ENCODE measurements at places on chromosomes 2 and 18.
A peak's percentile ranks its signal among the peaks of the same experiment; 100 is the strongest.

DNA sequence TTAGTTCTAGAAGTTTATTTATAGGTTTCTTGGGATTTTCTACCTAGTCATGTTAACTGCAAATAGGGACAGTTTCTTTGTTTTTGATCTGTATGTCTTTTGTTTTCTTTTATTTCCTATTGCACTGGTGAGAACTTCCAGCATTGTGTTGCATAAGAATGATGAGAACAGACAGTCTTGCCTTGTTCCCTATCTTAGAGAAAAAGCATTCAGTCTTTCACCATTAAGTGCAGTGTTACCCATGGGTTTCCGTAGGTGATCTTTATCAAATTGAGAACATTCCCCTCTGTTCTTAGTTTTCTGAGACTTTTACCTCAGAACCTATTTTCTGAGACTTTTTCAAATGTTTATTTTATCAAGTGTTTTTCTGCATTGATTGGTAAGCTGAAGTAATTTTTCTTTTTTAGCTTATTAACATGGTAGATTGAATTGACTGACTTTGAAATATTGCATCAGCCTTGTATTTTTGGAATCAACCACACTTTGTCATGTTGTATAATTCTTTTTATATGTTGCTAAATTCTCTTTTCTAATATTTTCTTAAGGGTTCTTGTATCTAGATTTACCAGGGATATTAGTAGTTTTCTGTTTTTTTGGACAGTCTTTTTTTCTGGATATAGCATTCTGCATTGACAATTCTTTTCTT is 17.2 kb downstream of the MFSD6 start:
- no peak for DNase-seq

- no peak for DNase-seq
Observed at GRCh38 chr18:8949206-8949605, 153.3 kb upstream of the NDUFV2 start.

DNA sequence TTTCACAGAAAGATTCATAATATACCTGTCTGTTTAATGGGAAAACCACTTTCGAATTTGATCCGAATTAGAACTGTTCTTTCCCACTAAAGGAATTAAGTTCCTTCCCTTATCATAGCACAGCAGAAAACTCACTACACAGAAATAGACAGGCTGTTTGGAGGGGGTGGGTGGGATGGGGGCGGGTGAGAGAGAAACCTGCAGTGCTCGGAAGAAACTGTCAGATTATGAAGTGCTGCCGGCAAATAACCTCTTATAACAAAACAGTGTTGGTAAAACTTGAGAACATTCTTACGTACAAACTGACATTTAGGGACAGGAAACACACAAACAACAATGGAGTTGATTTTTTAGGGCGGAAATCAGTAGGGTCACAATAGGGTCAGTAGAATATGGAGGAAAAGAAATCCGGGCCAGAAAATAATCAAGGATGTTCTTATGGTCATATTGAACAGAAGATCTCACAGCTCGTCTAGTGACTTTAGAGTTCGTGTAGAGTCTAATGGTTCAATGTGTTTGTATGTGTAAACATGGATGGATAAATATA is 756.0 kb upstream of the LRATD1 start:
- no peak for DNase-seq

GRCh38 chr2:60555783-60556139 is 2.3 kb upstream of the BCL11A start:
- no peak for DNase-seq

DNA sequence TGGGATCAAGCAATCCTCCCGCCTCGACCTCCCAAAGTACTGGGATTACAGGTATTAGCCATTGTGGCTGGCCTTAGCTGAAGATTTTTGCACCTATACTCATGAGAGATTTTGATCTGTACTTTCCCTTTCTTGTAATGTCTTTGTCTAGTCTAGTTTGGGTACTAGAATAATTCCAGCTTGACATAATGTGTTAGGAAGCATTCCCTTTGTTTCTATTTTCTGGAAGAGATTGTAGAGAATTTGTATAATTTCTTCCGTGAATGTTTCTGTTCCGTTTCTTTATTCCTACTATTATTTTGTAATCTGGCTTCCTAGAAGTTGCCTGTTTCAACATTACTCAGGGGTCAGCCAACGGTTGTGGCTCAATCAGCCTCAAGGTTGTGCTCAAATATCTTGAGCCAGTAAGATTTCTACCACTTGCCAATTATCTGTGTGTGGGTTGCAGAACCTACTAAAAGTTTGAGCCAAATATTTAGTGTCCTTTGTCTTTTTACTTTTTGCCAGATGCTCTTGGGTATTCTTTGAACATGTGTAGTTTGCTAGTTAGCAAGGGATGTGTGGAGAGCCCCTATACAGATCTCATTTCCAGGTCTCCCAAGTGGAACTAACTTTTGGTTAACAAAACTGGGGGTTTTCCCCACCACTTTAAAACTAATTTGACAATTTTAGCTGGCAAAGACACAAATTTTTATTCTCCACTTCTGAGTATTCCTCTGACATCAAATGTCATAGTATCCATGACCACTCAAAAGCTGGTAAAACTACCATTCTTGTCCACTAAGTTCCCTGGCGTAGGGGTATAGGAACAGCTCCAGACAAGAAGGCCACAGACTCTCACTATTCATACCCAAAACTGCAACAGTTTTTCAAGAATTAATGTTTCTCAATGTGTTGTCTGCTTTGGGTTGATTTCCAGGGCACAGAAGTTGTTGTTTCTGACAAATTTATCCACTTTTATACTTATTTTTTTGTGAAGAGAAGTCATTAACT is 42.8 kb upstream of the BAZ2B start:
- no peak for DNase-seq

- peak; percentile 93 for DNase-seq
Observed at GRCh38 chr18:23684515-23685197, 4.6 kb upstream of the LAMA3 start.

GRCh38 chr18:6745504-6746031 is 16.1 kb downstream of the ARHGAP28 start:
- DNase-seq: no peak

DNA sequence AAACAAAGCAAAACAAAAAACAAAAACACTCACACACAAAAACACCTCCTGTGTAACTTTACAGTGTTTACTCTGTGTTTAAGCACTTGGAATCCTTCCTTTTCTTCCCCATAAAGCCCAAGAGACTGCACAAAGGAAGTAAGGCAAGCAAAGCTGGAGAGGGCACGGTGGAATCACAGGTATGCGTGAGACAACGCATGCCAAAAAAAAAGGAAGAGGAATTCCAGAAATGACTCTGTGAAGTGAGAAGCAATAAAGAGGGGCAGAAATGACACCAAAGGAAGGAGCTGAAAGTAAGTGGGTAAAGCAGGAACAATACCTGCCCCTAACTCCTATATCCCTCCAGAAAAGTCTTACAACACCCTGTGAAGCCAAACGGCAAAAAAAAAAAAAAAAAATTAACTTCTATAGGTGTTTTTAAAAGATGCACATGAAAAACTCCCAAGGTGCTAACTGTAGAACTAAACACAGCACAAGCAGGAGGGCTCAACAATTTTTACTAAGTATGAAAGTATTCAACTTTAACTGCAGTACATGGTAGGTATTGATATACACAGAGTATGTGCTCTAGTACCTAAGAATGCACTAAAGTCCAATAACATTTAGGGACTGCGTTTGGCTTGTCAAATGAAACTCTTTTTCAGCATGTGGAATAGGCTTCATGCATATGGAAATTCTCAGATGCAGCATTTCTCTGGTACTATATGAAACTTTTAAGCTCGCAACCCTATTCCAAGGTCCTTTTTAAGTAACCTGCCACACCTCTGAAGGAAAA is 9.1 kb downstream of the RND3 start:
- no peak for DNase-seq

- no peak for DNase-seq
Observed at GRCh38 chr2:128808462-128809258, 490.0 kb upstream of the HS6ST1 start.

- DNase-seq: no peak
Observed at GRCh38 chr2:108554528-108554927, 20.3 kb downstream of the LIMS1 start.

DNA sequence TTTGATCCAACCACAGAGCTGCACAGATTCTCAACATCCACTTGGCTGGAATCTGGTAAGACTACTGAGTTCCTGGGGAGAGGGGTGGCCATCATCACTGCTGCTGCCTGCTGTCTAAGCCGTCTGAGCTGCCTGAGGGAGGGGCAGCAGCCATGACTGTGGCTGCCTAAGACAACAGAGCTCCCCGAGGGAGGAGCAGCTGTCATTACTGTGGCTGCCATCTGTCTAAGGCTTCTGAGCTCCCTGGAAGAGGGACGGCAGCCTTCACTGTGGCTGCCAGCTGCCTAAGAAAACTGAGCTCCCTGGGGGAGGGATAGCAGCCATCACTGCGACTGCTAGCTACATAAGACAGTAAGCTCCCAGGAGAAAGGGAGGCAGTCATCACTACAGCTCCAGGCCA is 584.4 kb downstream of the NR4A2 start:
- no peak for DNase-seq

GRCh38 chr18:3877678-3878077 is 427.7 kb downstream of the TGIF1 start:
- DNase-seq: no peak

GRCh38 chr2:127743477-127744026 is 42.3 kb downstream of the SFT2D3 start:
- DNase-seq: no peak

DNA sequence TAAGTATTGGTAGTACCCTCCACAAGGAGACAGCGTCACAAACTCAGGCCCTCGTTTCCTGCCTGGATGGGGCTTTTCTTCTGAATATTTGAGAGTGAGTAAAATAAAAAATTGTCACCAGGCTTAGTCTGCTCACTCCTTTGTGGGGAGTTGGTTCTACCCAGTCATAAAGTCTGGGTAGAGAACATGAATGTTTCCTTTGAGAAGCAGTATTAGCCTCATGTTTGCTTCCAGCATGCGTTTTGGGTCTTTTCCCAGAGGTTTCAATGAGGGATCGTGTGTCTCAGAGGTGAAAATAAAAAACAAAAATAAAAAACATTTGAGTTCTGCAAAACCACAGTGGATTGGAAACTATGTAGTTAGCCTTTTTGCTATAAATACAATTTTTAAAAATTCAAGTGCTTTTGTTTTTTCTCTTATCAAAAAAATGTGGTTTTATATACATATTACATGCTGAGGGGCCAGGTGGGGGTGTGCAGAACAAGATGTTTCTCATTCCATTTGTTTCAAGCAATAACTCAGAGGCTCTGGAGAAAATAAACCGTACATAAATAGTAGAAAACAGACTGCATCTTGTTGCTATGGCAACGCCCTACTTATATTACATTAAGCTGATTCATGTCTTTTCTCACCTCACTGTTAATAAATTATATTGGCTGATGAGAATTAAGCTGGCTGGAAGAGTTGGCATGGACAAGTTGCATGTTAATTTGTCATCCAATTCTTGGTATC is 225.4 kb upstream of the FBXO11 start:
- no peak for DNase-seq

GRCh38 chr2:16638946-16639345 is 26.7 kb downstream of the CYRIA start:
- DNase-seq: no peak

DNA sequence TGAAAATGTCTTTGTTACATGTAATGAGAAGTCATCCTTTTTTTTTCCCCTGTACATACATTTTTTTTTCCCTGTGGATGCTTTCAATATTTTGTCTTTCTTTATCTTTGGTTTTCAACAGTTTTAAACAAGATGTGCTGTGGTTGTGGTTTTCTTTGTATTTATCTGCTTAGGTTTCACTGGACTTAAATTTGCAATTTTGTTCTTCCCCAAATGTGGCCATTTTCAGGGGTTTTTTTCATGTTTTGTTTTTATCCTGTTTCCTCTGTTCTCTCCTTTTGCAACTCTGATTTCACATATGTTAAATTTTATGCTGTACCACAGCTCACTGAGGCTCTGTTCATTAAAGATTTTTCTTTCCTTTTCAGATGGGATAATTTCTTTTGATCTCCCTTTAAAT is 41.7 kb downstream of the GALNT1 start:
- DNase-seq: no peak

GRCh38 chr2:88239781-88240180 is 69.6 kb downstream of the THNSL2 start:
- DNase-seq: peak; percentile 72

- DNase-seq: no peak
Observed at GRCh38 chr2:168181825-168182224, 65.6 kb downstream of the STK39 start.

DNA sequence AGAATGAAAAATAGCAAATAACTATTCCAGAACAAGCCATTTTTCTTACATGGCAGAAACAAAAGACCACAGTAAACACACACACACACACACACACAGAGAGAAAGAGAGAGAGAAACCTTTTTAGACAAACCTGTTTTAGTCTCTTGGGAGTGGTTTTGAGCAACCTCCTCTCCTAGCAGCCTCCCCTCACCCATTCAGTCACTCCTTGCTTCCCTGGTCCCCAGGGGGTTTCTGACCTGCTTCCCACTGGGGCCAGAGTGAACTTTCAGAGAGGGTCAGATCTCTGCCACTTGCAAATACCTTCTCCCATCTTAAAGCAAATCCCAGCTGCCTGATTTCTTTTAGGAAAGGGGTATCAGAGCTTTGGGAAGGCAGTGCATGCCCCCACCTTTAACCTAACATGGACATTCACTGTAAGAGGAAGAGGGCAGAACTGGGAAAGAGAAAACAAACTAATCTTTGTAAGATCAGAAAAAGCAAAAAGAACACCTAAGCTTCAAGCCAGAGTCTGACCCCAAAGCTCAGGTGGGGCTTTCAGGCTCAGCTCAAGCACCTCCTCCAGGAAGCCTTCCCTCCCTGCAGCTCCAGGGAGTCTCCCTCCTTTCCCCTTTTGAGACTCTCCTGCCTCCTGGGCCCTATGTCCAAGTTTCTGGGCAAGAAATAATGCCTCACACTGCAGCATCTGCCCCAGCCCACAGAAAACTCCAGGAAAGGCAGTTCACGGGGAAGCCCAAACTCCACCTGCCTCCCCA is 2.7 kb downstream of the SDC1 start:
- no peak for DNase-seq

DNA sequence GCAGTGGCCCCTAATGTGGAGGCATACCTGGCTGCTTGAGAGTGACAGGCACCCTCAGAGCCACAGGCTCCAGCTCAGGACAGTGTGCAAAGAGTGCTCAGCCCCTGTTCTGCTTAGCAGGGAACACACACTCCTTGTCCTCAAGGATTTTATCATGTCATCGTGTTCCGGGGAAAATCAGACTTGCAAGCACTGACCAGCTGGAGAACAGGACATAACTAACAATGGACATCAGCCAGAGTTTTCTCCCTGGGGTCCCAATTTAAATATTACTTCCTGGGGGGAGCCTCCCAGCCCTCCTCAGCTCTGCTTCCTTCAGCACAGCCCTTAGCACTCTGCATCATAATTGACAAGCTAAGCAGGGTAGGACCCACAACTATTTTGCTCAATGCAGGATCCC is 175.4 kb upstream of the ACAA2 start:
- no peak for DNase-seq

- DNase-seq: no peak
Observed at GRCh38 chr2:67215214-67216055, 181.7 kb upstream of the ETAA1 start.

- no peak for DNase-seq
Observed at GRCh38 chr2:238801791-238802190, 46.1 kb upstream of the TWIST2 start.

GRCh38 chr2:212897296-212897695 is 254.1 kb downstream of the IKZF2 start:
- no peak for DNase-seq

- DNase-seq: no peak
Observed at GRCh38 chr2:211070547-211070946, 514.1 kb downstream of the CPS1 start.

- no peak for DNase-seq
Observed at GRCh38 chr2:46392561-46393346, 86.6 kb upstream of the TMEM247 start.

Measured in RCC 7860 (cell line).